ENCODE measurements at places on chromosomes 4 and X. TPM values are rescaled to one million over a fixed set of nuclear protein-coding genes. Genes with fewer than 3 reads are reported as not detected.
A peak's percentile ranks its signal among the peaks of the same experiment; 100 is the strongest.

- DNase-seq = no peak
Measured at GRCh38 chrX:47643926-47644325, 6.4 kb downstream of the ELK1 start.

GRCh38 chr4:121642876-121643585, 53.7 kb downstream of the ANXA5 start:
- DNase-seq = no peak

- DNase-seq = no peak
Measured at GRCh38 chr4:31998807-31999206, 1278.6 kb downstream of the PCDH7 start.

GRCh38 chr4:60780874-60781273, 419.3 kb upstream of the ADGRL3 start:
- DNase-seq = no peak

- DNase-seq = no peak
Measured at GRCh38 chr4:159606835-159607234, 504.0 kb downstream of the RAPGEF2 start.

GRCh38 chr4:6896035-6896434, 13.6 kb upstream of the TBC1D14 start:
- no peak for DNase-seq

- DNase-seq = no peak
Measured at GRCh38 chr4:106473515-106473914, 104.9 kb upstream of the GIMD1 start.

DNA sequence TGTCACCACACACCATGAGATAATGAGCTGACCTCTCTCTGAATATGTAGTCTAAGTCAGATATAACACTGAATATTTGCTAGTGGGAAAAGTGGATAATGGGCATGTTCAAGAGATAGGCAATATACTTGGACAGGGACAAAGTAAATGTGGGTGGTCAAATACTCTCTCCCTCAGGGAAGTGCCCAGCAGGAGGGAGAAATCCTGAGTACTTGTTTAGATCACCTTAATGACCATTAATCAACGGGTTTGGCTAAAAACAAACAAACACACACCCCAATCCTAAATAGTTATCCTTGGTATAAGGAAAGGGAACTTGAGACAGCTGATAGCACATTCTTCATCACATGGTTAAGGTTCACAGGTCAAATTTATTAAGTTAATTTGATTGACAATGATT, 933.5 kb downstream of the C4orf33 start:
- DNase-seq = no peak

- DNase-seq = no peak
Measured at GRCh38 chrX:119407681-119408080, 8.5 kb downstream of the SLC25A43 start.

GRCh38 chrX:130079824-130080406, 30.4 kb downstream of the ELF4 start:
- peak; percentile 66 for DNase-seq

- DNase-seq = no peak
Measured at GRCh38 chrX:123917069-123917468, 44.4 kb upstream of the STAG2 start.

GRCh38 chrX:78527263-78527662, 131.9 kb downstream of the RTL3 start:
- no peak for DNase-seq

DNA sequence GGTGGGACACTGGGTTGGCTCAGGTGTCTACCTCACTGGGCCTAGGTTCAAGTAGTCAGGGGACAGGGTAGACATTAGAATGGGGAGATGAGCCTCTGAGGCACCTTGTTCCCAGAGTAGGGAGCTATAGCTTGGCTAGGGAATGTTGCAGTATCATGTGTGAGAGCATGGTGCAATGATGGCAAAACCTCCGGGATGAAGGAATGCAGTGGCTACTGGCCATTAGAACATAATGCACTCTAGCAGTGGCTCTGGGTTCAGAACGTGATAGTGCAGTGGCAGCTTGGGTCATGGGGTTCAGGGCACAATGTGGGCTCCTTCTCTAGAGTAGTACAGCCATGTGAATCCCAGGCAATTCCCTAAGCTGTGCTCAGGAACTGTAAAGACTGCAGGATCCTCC, 471.5 kb downstream of the CCSER1 start:
- DNase-seq = no peak

- no peak for DNase-seq
Measured at GRCh38 chrX:54786967-54787366, 11.1 kb downstream of the ITIH6 start.

DNA sequence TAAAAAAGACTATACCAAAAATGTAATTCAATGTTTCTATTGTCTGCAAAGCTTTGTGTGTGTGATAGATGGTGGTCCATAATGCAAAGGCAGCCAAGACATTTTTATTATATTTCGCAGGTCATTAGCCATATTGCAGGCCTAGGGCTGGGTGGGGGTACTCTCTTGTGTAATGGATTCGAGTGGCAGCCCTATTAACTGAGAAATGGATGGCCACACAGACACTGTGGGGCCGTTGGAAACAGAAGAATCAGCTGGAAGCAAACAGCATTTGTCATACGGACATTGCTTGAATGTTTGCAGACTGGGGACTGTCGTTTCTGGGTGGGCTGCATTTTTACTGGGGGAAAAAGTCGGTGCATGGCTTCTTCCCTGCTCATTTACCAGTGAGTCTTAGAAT, 101.4 kb downstream of the GPR143 start:
- DNase-seq = no peak

DNA sequence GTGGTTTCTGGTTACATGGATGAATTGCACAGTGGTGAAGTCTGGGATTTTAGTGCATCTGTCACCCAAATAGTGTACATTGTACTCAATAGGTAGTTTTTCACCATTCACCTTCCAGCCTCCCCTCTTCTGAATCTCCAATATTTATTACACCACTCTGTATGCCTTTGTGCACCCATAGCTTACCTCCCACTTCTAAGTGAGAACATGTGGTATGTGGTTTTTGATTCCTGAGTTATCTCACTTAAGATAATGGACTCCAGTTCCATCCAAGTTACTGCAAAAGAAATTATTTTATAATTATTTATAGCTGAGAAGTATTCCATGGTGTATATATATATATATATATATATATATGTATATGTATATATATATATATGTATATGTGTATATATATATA, 155.8 kb downstream of the HHIP start:
- no peak for DNase-seq

DNA sequence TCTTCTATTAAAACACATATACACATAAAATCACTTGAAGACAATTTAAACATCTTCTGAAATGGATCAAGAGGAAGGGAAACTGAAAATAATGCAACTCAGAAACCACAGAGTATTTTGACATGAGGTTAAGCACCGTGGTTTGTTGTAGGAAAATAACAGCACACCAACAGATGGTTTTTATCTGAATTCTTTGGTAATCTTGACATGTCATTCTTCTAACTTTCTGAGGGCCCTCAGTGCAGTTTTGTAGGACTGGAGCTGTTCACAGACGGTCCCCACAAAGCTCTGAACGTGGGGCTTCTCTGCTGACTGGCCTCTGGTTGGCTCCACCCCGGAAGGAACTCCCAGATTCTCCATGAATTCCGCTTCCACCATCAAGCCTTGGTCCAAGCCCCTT, 16.0 kb upstream of the TLR8 start:
- no peak for DNase-seq

DNA sequence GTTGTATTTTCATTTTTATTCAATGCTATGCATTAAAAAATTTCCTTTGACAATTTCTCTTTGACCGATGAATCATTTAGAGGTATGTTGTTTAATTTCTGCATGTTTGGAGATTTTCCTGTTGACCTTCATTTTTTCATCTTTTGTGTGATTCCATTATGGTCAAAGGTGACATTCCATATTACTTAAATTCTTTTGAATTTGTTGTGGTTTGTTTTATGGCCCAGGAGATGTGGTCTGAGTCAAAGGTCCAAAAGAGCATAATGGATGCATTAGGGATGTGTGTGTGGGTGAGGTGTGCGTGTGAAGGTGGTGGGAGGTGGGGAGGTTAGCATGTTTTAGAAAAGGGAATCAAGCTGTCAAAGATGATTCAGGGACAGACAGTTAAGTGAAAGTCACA, 76.0 kb upstream of the GIMD1 start:
- DNase-seq = no peak

GRCh38 chrX:20654596-20655106, 387.9 kb upstream of the RPS6KA3 start:
- DNase-seq = no peak

DNA sequence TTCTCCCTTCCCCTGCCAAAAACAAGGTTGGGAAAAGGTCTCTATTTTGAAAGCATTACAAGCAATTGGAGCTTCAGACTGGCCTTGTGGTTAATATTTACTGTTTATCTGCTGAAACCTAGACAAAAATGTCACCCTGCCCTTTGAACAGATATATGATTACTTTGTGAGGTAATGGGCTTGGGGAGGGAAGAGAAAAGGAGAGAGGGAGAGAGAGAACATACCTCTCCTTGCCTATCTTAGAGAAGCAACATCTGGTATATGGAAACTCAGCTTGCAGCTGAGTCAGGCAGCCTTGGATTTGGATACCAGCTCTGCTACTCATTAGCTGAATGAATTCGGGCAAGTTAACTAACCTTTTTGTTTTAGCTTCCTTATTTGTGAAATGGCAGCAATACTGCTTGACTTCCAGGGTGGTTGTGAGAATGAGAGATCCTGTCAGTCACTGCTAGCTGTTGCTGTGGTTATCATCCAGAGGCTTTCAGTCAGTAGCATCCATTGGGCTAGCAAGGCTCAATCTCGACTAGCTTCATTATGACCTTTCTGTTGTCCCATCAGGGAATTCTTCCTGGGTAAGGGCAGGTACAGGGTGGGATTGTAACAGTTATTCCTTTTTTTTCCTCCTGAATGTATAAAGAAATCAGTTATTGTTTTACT, 41.1 kb downstream of the ZFX start:
- DNase-seq = no peak

DNA sequence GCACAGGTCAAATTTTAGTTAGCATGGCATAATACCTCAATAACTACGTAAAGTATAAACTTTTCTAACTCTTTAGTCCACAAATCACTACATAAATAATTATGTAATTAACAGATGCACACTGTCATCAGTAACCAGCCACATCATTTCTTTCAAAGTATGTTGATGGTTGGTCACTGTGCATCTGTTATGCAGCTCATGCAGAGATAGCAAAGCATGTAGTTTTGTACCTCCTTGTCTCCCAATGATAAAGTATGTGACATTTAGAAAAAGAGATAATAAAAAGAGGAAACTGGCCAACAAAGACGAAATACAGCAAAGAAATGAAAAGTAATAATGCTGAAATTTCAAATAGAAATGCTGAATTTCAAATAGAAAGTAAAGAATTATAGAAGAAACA, 2.9 kb downstream of the LAMTOR3 start:
- no peak for DNase-seq

DNA sequence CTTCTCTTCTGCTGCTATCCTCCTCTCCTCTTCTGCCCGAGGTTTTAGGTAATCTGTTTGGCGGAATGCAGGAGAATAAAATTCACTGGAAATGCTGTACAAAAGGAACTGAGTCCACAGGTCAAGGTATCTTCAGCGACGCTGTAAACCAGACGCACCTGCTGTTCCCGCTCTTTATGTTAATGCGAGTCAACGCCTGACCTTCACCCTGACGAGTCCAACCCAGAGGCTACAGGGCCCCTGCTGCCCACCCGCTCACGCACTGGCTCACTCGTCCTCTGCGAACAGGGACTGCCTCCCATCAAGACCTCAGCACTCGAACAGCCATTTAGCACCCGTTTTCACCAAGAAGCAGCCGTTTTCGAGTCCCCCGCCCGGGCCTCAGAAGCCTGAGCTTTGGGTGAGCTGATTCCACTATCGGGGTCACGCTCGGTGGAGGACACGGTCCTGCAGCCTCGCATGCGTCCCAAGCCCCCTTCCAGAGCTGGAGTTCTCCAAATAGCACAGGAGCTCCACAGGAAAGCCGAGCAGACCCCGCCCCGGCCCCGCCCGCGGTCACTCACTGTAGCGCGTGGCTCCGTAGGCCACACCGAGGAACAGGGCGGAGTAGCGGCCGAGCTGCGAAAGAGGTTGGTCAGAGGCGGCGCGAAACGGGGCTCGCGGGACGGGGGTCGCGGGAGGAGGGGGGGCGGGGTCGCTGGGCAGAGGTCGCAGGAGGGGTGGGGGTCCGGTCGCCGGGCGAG, 556 bp downstream of the ATP5ME start:
- DNase-seq = no peak

- no peak for DNase-seq
Measured at GRCh38 chrX:39012621-39013111, 211.4 kb downstream of the MID1IP1 start.

DNA sequence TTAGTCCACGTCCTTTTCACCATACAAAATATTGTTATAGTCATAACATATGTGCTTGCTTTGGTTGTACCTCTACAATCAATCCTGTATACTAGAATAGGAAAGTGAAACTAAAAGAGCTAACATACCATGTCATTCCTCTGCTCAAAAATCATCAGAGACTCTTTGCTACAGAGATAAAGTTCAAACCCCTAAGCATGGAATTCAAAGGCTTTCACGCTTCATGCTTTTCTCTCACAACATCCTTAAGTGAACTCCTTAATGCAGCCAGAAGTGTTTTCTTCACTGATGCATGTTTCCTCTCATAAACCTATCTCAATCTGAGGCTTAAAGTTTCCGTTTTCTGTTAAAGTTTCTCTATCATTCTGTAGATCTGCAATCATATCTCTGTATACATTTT, 744.6 kb upstream of the IGFBP7 start:
- no peak for DNase-seq

DNA sequence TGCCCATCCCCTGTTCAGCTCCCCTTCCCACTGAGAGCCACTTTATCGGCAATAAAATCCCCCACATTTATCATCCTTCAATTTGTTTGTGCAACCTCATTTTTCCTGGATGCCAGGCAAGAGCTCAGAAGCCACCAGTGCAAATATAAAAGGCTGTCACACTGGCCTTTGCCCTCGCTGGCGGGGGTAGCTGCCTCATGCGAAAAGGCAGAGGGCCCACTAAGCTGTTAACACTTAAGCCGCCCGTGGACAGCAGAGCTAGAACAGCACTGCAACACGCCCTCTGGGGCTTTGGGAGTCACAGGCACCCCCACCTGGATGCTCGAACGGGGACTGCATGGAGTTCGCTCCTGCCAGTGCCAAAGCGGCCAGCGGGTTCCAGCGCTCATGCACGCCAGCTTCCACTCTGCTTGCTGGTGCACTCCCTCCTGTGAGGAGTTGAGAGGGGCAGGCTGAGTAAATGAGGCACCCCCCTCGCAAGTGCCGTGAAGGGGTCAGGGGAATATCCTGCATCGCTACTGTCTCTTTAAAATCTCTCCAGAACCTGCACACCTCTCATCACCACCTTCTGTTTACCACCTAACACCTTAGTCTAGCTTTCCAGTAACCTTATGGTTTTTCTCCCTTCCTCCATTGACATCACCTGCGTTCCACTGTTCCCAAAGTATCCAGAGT, 99.5 kb downstream of the SORBS2 start:
- DNase-seq = peak; percentile 46

The KIAA0232 gene
- total RNA-seq = 35.0 TPM

The ADGRG4 gene
- total RNA-seq = not detected

The FAM50A gene
- total RNA-seq = 71.3 TPM

The GPR173 gene
- total RNA-seq = 1.4 TPM

The GLA gene
- total RNA-seq = 29.2 TPM

The SPANXC gene
- total RNA-seq = not detected

The S100G gene
- total RNA-seq = not detected

The FAM13A gene
- 43.8 TPM for total RNA-seq

The PABPC5 gene
- 1.6 TPM for total RNA-seq

The MTCP1 gene
- 18.7 TPM for total RNA-seq

The PAGE5 gene
- not detected for total RNA-seq

The UPF3B gene
- total RNA-seq = 7.3 TPM

The ODAM gene
- not detected for total RNA-seq

The ZCCHC13 gene
- total RNA-seq = not detected

The LEF1 gene
- 5.2 TPM for total RNA-seq

The SATL1 gene
- 0.06 TPM for total RNA-seq

The CLCN4 gene
- total RNA-seq = 8.0 TPM
